ENCODE measurements at places on chromosomes 16 and 17.

GRCh38 chr16:86509759-86510464 lies 415 bp upstream of the FOXF1 start:
- DNase-seq, result no peak

- no peak for DNase-seq
Measured at GRCh38 chr17:59490216-59490615, 75.2 kb upstream of the DHX40 start.

DNA sequence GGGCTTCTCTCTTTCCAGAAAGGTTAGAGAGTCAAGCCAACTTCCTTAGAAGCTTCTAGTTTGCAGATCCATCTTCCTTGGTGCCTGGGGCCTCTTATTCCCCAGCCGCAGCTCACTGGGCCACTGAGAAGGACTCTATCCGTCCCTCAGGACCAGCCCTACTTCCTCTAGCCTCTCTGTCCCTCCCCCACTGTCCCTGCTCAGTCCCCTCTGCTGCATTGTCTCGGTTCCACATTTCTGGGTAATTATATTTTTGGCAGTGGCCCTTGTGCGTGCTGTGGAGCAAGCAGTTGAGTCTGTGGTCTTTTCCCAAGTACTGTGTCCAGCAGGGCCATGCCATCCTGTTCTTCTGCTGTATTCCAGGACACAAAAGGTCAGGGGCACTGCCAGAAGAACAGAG lies 17.8 kb downstream of the IRX3 start:
- DNase-seq, result no peak

DNA sequence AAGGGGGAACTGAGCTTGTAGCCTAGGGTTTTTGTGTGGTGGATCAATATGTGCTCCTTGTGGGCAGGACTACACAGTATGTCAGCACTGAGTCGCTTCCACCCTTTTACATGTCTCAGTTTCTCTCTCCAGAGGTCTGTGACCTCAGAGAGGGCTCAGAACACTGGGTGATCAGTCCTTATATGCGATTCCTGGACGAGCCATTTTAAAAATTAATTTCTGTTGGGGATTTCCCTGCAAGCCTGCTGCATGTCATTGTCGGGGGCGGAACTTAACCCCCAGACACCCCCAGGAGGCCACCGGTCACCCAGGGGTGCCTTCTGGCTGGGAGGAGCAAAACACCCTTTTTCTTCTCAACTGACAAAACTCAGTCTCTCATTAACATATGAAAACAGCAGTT lies 14.1 kb downstream of the DHRS7B start:
- DNase-seq, result no peak

GRCh38 chr16:4372578-4373355 lies 1.1 kb downstream of the VASN start:
- DNase-seq, result no peak

GRCh38 chr16:69838489-69838888 lies 76.4 kb downstream of the WWP2 start:
- DNase-seq, result no peak

DNA sequence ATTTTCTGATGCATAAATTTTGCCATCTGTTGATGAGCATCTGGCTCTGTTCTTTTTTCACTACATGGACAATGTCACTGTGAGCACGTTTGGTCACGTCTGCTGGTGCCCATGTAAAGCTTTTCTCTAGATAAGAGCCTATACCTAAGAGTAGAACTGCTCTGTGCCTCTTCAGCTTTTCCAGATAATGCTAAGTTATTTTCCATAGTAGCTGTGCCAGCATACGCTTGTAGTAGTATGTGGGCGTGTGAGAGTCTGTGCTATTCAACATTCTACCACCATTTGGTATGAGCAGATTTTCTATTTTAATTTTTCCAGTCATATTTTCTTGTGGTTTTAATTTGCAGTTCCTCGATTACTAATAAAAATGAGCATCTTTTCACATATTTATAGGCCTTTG lies 33.2 kb downstream of the VPS35L start:
- DNase-seq, result no peak

DNA sequence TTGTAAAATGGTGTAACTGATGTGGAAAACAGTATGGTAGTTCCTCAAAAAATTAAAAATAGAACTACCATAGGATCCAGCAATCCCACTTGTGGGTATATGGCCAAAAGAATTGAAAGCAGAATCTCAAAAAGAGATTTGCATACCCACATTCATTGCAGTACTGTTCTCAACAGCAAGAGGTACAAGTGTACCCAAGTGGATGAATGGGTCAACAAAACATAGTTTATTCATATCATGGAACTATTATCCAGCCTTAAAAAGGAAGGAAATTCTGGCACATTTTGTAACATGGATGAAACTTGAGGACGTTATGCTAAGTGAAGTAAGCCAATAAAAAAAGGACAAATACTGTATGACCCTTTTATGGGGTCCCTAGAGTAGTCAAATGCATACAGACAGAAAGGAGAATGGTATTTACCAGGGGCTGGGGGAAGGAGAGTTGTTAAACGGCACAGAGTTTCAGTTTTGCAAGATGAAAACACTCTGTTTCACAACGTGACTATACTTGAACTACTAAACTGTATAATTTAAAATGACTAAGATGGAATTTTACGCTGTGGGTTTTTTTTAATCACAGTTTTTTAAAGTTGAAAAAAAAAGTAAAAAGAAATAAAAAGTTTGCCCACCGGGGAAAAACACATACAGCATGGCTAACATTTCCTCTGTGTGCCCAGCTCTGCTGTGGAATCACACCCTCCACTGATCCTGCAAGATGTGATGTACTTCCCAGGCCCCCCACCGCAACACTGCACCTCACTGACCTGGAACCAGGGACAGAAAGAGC lies 6.1 kb downstream of the TVP23A start:
- DNase-seq, result no peak

DNA sequence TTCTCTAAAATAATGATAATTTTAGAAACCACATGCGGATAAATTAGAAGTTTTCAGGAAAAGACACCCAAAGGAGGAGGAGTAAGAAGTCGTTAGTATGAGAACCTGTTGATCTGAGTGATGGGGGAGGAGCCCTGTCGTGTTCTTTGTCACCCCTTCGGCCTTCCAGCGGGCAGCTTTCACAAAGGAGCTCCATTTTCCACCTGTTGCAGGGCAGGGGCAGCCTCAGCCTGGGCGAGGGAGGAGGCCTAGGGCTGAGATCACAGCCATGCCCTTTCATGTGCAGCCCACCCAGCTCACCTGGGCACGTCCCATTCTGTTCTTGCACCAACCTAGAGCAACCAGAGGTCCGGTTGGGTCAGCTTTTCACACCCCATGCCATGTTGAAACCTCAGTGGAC lies 5.3 kb downstream of the DUSP14 start:
- DNase-seq, result no peak

GRCh38 chr16:5580772-5581171 lies 483.2 kb upstream of the EEF2KMT start:
- DNase-seq, result no peak

DNA sequence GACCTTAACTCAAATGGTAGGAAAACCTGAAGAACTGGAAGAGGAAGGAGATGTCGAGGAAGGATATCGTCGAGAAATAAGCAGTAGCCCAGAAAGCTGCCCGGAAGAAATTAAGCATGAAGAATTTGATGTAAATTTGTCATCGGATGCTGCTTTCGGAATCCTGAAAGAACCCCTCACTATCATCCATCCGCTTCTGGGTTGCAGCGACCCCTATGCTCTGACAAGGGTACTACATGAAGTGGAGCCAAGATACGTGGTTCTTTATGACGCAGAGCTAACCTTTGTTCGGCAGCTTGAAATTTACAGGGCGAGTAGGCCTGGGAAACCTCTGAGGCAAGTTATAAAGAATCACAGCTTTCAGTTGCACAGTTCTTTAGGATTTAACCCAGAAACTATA lies 15.5 kb downstream of the ERCC4 start:
- no peak for DNase-seq

GRCh38 chr17:82245134-82246039 lies 16.5 kb downstream of the SLC16A3 start:
- DNase-seq, result no peak

- no peak for DNase-seq
Measured at GRCh38 chr16:16120382-16121184, 102.7 kb downstream of the ABCC6 start.

All from left forelimb (tissue), 1 donor.